ENCODE measurements at places on chromosomes 11 and 22. TPM values are rescaled to one million over a fixed set of nuclear protein-coding genes. Genes with fewer than 3 reads are reported as not detected.

DNA sequence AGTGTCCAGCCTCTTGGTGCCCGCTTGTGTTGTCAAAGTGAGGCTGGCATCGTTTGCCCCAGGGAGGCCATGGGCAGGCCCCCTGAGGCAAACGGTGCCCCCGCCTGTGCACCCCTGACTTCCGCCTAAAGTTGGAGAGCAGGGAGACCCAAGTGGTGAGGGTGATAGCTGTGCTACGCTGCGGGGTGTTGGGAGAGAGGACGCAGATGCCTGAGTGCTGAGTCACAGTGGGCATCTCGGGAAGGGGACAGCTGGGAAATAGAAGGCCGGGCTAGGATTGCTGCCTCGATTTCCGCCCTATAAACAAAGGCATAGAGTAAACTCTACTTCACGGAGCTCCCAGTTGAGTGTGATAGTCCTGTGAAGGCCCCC lies 5.8 kb downstream of the GRIK4 start:
- DNase-seq, result no peak

- DNase-seq, result no peak
These were observed 152.8 kb downstream of the TBC1D22A start for GRCh38 chr22:46914916-46915894.

DNA sequence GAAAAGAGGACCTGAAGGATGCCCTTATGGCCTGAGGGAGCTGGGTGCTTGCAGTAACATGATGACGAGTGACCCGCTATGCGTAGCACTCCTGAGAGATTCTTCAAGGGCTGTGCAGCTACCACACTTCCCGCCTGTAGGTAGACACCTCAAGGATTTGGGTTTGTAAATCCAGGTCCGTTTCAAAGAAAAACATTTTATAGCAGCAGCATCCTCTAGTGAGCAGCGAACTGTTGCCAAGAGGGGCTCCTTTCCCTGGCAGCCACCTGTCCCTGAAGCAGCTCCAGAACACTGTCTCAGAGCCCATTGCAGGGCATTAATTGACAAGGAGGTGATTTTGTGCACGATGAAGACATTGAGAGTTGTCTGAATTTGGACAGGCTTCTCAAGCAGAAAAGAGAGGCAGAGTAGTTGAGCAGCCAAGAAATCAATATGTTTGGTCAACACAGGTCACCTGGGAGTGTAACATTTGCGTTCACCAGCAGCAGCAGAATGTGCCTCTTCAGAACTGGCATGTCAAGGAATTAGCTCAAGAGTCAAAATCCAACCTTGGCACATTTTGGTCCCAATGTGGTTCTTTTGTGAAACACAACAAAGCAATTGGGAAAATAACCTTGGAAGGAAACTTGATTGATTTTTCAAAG lies 209.8 kb upstream of the MTNR1B start:
- no peak for DNase-seq

The CAVIN3 gene
- 10.3 TPM for polyA plus RNA-seq

The OR8J1 gene
- not detected for polyA plus RNA-seq

DNA sequence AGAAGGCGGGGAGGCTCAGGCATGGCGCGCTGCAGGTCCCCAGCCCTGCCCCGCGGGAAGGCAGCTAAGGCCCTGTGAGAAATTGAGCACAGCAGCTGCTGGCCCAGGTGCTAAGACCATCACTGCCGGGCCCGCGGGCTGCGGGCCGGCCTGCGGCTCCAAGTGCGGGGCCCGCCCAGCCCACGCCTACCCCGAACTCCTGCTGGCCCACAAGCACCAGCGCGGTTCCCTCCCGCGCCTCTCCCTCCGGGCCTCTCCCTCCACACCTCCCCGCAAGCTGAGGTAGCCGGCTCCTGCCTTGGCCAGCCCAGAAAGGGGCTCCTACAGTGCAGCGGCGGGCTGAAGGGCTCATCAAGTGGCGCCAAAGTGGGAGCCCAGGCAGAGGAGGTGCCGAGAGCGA lies 4.6 kb upstream of the RDX start:
- DNase-seq, result no peak

The RPS13 gene
- 1,096 TPM for polyA plus RNA-seq

GRCh38 chr11:12842933-12843636 lies 166.0 kb upstream of the RASSF10 start:
- DNase-seq, result peak; percentile 53

- no peak for DNase-seq
These were observed 212.4 kb upstream of the SYN3 start for GRCh38 chr22:33270596-33270995.

GRCh38 chr22:29203488-29204454 lies 1.9 kb upstream of the EMID1 start:
- no peak for DNase-seq

DNA sequence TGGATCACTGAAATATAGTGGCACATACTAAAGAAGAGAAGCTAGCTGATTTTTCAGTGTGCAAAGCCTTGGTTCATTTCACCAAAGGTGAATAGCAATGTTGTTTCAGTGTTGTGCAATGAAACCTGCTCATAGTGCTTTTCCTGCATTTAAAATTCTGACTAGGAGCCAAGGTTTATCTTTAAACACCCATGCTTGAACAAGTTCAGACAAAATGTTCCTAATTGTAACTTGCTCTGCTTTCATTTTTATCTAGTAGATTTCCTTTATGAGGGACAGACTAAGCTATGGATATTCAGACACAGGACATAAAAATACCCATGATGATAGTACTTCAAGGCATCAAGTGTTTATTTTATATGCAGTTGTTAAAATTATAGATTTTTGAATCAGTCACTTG lies 47.7 kb downstream of the BBOX1 start:
- DNase-seq, result no peak

The NLRP10 gene
- polyA plus RNA-seq, result not detected

The SPINDOC gene
- polyA plus RNA-seq, result 32.1 TPM

DNA sequence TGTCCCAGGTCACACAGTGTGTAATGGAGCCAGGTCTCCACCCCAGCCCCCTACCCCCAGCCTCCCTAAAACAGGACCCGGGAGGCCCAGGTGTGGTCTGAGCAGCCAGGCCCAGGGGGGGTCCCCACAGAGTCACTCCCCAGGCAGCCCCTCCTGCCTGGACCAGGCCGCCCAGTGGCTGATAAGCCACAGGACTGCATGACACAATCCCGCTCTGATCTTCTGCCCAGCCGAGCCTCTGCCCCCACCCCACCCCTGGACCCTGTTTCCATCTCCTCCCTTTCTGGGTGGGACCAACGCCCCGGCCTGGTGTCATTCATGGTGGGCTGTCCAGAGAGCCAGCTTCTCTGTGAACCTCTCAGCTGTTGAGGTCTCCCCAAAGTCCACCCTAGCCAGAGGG lies 7.8 kb upstream of the LIF start:
- no peak for DNase-seq

DNA sequence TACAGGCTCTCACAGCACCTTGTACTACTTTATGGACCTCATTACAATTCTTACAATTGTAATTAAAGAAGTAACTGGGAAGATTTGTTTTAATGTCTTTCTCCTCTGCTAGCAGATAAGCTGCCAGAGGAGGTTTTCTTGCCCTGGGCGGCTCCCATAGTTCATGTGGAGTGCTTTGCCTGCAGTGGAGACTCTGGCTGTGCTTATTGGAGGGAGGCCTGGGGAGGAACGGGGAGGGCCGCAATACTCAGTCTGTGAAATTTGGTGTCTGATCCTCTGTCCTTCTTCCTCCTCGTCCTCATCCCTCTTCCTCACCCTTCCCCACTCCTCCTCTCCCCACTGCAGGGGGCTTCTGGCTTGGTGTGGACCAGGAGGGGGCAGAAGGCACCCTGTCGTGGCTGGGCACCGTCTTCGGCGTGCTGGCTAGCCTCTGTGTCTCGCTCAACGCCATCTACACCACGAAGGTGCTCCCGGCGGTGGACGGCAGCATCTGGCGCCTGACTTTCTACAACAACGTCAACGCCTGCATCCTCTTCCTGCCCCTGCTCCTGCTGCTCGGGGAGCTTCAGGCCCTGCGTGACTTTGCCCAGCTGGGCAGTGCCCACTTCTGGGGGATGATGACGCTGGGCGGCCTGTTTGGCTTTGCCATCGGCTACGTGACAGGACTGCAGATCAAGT lies 5.6 kb downstream of the SLC35C1 start:
- DNase-seq, result no peak

The NLRP14 gene
- polyA plus RNA-seq, result 0.68 TPM

- no peak for DNase-seq
These were observed 11.7 kb downstream of the CERK start for GRCh38 chr22:46726066-46726985.

The ZW10 gene
- polyA plus RNA-seq, result 21.9 TPM

The PELI3 gene
- 5.9 TPM for polyA plus RNA-seq

DNA sequence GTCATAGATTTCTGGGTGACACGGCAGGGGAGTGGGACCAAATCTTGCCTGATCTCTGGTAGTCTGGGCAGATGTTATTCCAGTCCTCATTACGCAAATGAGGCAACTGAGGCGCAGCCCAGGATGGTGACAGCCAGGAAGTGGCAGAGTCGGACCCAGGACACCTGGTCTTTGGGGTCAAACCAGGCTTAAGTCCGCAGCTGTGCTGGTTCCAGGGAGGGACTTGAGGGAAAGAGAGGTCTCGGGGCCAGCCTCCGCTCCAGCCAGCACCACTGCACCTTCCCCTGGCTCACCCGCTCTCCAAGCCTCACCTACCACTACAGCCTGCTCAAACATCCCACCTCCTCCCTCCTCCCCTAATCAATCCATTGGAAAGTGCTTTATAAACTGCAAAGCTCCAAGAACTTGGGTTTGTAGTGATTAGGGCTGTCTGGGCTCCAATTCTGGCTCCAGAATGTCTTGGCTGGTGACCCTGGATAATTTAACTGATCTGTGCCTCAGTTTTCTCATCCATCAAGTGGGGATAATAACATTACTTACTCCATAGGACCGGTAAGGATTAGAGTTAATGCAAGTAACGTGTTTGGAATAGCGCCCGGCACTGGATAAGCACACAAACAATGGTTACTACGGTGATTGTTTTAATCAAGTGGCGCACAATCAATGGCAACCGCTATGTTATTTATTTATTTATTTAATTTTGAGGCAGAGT lies 526 bp upstream of the PNPLA5 start:
- no peak for DNase-seq

DNA sequence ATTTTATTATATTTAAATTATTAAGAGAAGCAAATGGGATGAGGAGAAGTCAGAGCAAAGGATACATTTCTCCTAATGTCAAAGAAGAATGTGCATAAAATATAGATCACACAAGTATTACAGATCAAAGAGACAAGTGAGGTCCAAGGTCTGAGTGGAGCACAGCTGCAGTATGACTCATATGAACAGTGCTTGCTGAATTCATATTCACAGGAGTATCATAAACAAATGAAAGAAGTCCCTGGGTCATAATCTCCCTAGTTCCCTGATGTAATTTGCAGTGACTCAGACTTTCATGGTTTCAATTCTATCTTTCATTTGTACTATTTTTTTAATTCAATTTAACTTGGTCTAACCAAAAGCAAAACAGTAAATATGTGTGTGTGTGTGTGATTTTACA lies 499.0 kb upstream of the CCDC179 start:
- peak; percentile 1 for DNase-seq

- no peak for DNase-seq
These were observed 2.7 kb downstream of the NEAT1 start for GRCh38 chr11:65425105-65425970.

The SHANK3 gene
- 21.2 TPM for polyA plus RNA-seq

DNA sequence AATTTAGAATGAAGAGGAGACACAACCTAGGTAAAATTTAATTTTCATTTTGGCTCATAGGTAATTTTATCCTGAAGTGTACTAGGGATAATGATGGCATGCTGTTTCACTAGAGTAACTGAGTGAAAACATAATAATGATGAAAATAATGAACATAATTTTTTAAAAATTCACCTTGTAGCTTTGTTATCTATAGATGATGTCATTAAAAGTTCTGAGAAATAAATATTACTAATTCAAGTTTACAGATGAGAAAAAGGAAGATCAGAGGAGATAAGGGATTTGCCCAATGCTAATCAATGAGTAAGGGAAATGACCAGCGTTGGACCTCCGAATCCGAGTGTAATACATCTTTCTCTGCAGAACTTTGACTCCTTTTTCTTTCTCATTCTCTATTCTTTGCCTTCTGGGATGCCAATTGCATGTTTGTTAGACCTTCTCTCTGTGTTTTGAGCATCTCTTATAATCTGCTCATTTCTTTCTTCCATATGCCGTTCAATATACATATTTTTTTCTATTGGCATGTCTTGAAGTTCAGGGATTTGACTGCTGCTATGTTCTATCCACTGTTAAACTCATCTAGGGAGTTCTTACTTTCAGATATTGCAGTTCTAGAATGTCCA lies 186.5 kb downstream of the SNX19 start:
- DNase-seq, result no peak

DNA sequence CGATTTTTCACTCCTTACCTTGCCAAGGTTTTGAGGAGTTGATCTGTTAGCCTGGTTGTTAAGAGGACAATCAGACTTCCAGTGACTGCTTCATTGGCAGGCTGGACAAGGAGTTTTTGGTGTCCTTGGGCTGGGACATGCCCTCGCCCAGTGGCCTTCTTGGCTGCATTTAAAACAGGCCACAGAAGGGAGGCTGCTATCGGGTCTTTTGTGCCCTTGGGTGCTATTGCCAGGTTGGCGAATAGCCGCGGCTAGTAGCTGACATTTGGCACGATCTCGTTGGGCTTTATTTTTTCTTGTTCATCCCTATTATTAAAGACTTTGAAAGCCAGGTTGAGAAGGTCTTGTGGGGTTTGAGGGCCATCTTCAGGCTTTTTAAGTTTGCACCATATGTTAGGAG lies 99.4 kb downstream of the ELP4 start:
- DNase-seq, result no peak

- DNase-seq, result no peak
These were observed 32.9 kb downstream of the PISD start for GRCh38 chr22:31628969-31629708.

GRCh38 chr11:64102005-64102738 lies 63.7 kb downstream of the MACROD1 start:
- no peak for DNase-seq

The OR5AR1 gene
- polyA plus RNA-seq, result not detected

GRCh38 chr11:67731583-67731982 lies 57.2 kb upstream of the ALDH3B2 start:
- DNase-seq, result no peak

DNA sequence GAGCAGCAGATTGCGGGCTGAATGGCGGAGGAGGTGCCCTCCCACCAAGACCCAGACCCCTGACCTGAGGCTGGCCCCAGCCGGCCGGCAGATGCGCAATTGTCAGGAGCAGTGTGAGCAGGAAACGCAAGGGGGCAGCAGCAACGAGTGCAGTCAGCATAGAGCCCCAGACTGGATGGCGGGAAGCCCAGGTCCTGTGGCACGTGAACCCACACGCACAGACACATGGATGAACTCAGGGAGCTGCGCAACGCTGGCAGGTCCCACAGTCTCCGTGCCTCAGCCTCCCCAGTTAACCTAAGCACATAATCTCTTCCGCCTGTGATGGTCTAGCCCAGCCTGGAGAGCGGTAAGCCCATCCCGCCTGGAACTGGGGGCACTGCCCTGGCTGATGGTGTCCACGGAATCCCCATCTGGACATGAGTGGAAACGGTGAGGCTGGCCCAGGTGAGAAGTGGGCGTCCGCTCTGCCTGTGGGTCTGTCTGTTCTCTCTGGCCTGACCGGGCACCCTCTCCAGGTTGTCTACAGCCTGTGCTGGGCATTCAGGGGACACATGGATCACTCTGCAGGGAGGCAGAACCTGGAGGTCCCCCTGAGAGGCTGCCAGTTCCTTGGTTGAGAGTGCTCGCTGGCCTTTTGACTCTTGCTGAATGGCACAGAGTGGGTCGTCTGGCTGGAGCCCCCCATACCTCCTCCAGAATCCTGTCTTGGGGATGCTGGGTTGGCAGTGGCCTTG lies 626 bp upstream of the TBX10 start:
- DNase-seq, result no peak

GRCh38 chr11:21768388-21768787 lies 424.5 kb upstream of the ANO5 start:
- DNase-seq, result no peak
